Stimulated activated CD8-positive, alpha-beta memory T cell treated with anti-CD3 and anti-CD28 coated beads, Interleukin-15, amount 100 ng/mL, for 24 hours (primary cell): ENCODE measurements at places on chromosomes 7 and 10.

GRCh38 chr10:100033766-100034418 lies 24.1 kb upstream of the DNMBP start:
- no peak for DNase-seq

DNA sequence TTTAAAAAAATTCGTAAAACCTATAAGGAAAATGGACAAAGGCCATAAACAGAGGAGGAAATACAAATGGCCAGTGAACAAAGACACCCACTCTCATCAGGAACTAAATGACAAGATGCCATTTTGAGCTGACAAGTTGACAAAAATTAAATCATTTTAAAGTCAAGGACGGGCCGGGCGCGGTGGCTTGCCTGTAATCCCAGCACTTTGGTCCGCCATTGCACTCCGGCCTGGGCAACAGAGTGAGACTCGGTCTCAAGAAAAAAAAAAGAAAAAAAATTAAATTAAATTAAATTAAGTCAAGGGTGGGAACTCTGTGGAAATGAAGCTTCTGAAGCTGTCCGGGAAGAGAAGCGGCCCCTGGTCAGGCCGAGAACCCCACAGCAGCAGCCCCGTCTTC lies 1.2 kb upstream of the NOM1 start:
- no peak for DNase-seq

DNA sequence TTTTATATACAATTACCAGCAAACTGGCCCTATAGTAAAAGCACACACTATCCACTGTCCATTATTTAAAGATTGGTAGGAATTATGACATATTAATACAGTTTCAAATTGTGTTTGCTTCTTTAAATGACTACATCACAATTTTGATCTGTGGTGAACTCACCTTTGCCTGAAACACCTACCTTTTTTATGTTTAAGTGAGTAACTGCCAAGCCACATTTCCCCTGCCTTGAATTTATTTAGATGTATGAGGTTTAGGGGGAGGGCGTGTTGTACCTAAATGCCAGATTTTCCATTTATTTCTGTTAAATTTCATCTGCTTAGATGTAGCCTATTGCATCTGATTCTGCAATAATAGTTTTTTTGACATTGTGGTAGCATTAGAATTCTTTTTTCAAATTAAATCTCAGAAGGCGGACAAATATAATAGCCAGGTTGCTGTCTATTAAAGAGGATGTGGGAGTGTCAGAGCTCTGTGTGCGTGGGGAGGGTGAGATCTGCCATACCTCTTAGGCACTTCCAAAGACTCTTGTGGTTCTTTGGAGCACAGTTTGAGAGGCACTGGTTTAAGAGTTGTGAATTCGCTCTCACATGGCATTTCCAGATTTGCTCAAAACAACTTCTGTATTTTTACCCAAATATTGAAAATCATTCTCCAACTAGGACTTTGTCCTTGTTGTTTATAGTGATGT lies 13.8 kb downstream of the PIK3CG start:
- no peak for DNase-seq

- DNase-seq, result no peak
Observed at GRCh38 chr10:92822964-92823363, 25.4 kb upstream of the EXOC6 start.

DNA sequence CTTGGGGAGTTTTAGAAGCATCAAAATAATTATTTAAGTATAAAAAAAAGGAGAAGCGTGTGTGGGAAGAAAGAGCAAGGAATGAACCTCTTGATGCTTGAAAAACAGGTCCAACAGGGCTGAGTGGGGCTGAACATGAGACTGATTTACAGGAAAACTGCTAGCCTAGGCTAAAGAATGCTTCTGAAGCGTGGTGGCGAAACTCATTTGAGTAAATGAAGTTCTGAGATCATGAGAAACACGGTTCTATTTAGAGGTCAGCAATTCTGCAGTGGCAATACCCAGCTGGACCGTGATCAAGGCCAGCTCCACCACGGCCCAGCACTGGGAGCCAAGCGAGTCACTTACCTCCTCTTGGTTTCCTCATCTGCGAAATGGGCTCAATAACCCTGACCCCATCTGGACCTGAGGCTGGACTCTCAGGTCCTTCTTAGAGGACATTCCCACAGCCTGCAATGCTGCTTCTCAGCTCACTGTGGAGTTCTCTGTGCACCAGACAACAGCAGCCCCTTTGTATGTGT lies 140.1 kb upstream of the ADAM12 start:
- no peak for DNase-seq

DNA sequence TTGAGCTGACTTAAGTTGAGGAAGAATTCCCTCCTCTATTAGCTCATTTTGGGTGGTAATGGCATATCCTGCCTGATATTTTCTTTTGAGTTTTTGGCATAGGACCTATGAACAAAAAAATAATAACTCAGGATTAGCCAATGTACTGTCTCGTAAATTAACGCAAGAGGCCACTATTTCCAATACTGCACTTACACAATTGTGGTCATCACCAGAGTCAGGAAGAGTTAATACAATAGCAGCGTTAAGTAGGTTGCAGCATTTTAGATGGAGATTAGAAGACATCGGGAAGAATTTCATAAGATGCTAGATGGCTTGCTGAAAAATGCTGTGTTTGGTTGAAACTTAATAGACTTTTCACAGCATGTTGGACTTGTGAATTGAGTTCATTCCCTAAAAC lies 36.4 kb downstream of the ANTXRL start:
- no peak for DNase-seq

- no peak for DNase-seq
Observed at GRCh38 chr7:93226310-93226709, at the start of gene HEPACAM2. Gene HEPACAM2, minus strand, starts transcription at chr7:93226469.

DNA sequence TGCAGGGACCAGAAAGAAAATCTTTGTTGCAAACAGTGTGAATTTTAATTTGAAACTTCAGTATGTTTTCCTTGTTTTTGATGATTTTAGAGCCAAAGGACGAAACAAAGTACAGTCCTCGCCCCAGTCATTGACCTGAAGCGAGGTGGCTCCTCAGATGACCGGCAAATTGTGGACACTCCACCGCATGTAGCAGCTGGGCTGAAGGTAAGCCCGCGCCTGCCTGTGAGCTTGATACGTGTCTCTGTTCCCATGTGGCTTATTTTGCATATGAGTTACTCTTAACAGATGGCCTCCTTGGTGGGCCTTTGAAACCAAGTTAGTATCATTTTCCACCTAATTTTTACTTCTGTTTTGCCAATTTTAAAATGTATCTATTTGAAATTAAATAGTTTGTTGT lies 12.3 kb downstream of the RBM17 start:
- no peak for DNase-seq

- DNase-seq, result no peak
Observed at GRCh38 chr7:79461660-79462059, 8.2 kb upstream of the MAGI2 start.

DNA sequence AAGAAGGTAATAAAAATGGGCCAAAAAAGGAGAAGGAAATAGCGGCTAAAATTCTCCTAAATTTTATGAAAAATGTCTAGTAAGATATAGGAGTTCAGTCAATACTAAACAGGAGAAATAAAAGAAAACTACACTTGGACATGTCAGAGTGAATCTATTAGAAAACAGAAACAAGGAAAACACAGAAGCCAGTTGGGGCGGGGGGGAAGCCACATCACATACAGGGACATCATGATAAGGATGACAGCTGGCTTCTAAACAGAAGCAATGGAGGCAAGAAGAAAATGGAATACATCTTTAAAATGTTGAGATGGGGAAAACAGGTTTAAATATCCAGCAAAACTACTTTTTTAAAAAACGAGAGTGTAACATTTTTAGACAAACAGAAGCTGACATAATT lies 77.8 kb downstream of the CUBN start:
- DNase-seq, result no peak

DNA sequence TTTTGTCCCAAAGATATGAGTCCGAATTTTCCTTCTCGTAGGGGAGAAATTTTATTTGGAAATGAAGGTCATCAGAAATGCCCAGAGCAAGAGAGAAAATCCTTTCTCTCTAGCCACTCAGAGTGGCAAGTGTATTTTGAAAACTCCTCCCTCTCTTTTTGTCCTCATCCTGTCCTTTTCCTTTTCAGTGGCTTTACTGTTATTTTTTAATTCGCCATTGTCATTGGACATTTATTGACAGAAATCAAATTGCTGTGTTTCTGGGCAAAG lies 39.6 kb downstream of the TET1 start:
- no peak for DNase-seq

DNA sequence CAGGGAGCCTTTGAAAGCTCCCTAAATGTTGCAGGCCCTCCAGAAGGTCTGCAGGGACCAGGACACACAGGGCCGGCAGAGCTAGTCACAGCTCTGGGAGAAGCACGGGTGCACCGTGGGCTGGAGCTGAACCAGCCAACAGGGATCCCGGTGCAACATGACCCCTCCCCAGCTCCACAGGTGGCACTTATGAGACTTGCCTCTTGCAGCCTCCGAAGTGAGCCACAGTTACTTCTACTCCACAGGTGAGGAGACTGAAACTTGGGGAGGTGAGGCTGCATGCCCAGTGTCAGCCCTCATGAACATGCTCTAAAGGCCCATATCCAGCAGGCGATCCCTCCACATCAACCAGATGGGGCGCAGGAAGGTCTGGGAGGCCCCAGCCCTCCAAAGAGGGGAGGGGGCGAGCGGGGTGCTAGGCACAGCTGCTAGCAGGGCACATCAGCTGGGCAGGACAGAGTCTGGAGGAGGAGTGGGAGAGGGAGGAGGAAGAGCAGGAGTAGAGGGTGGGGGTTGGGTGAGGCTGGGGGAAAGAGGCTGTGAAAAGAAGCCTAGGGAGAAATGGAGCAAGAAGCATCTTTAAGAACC lies 224.3 kb downstream of the ELFN1 start:
- no peak for DNase-seq

GRCh38 chr10:80144067-80144695 lies 11.7 kb downstream of the PLAC9 start:
- no peak for DNase-seq

DNA sequence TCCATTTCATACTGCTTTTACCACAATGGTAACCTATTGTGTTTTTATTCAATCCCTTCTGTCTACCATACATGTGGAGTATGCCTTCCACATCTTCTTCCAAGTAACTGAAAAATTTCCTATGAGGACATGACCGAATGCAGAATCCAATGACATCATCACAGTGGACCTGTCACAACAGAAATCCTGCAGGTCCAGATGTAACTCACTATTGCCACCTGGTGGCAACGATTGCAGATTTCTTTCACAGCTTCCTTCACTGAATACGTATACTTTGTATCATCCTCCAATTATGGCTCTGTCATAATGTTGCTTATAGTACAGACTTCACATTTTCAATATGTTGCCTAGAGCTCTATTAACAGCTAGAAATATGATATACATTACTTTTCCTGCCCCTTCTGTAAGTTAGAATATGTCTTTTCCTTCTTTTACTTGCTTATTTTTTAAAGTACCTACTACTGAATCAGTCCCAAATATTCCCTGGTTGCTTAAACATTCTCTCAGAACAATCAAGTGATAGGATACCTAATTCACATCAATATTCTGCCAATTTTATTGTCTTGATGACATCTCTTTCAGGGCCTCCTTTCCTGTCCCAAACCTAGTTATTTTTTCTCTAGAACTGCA lies 45.4 kb downstream of the SLC13A1 start:
- no peak for DNase-seq

GRCh38 chr7:27991006-27991528 lies 189.5 kb downstream of the JAZF1 start:
- DNase-seq, result no peak

DNA sequence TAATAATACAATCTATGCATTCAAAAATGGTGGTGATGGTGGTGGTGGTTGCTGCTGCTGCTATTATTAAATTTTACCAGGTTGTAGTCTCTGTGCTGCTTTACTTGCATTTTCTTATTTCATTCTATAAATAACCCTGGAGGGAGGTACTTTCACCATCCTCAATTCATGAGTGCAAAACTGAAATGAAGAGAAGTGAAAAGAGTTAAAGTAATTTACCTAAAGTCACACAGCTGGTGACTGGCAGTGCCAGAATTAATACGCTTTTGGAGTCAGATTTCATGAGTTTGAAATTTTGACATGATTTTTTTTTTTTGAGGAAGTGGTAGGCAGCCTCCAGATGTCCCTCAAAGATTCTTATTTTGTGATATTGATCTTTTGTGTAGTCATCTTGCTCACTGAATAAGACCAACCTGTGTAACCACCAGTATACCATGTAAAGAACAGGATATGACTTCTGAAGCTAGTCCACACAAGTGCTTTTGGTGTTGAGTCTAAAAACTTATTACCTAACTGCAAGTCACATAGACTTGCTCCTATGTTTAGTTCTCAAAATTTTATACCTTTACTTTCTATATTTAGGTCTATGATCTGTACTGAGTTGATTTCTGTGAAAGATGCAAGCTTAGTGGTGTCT lies 218.8 kb downstream of the ZWINT start:
- no peak for DNase-seq

DNA sequence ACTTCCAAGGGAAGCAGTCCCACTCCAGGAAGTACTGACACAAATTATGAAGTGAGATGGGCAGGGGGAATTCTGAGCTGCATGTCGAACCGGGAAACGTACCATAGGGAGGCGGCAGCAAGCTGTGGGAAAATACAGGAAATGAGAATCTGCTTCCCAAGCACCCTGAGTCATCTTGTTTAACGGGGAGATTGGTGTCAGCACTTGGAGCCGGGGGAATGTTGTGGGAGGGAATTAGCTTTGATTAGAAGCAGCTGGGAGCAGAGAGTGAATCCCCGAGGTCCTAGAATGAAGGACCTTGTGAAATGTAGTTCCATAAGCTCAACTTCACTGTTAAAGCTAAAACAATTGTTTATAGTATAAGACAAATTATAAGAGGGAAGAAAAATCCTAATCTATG lies 141.4 kb upstream of the PRKCQ start:
- no peak for DNase-seq

DNA sequence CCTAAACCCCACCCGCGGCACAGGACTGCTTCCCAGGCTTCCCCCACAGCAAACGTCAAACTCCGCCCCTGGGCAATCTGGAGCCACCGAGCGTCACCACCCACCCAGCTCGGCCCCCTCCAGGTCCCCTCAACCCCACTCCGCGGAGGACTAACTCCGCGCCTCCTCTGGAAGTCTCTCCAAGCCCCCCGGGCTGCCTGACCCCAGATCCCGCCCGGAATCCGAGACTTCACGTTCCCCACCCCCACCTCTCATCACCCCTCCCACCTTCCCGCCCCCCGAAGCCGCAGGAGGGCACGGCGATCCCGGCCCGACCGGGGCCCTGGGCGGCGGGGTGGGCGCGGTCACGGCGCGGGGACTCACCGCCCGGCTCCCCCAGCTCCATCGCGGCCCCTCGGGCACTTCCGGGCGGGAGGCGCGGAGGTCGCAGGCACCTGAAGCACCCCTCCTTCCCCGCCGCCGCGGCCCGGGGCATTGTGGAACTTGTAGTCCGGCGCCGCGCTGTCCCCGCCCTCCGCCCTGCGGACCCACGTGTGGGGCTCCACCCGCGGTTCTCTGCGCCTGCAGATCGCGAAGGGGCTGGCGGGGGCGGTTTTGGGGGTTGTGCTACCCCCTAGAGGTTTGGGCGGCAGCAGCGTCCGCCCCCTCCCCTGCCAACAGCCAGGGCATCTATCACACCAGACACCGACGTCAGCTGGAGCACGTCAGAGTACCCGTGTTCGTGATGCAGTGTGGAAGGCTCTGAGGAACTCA lies at the start of gene TMUB1:
TSS of gene TMUB1 (minus strand) at position 423 of the 753 bp plus-strand sequence. CDS start 930 bp downstream, outside the sequence.
- DNase-seq, result peak; percentile 61

GRCh38 chr10:77187376-77187999 lies 450.1 kb downstream of the KCNMA1 start:
- DNase-seq, result no peak

GRCh38 chr10:17412323-17412722 lies 42.1 kb downstream of the ST8SIA6 start:
- no peak for DNase-seq

- DNase-seq, result no peak
Observed at GRCh38 chr10:18737841-18738240, 78.6 kb downstream of the ARL5B start.
